ENCODE measurements at places on chromosomes 6 and 20. TPM values are rescaled to one million over a fixed set of nuclear protein-coding genes. Genes with fewer than 3 reads are reported as not detected.

Gene CST2
- total RNA-seq = 5.6 TPM

Gene OR2B6
- total RNA-seq = not detected

Gene TTK
- total RNA-seq = 16.7 TPM

Gene RBPJL
- total RNA-seq = not detected

Gene PHACTR2
- total RNA-seq = 41.9 TPM

Gene XKR7
- total RNA-seq = not detected

- DNase-seq = peak; percentile 65
- H3K27ac ChIP-seq = no peak overlapping the region
- no peaks in the 10 kb centered on the region for H3K27me3 ChIP-seq
- H3K36me3 ChIP-seq = no peaks in the 10 kb centered on the region
- H3K4me1 ChIP-seq = peaks cover 53% of the 10 kb centered on the region
Measured at GRCh38 chr20:36854348-36855240, 21.3 kb upstream of the TLDC2 start.

GRCh38 chr20:10856237-10857015 lies 182.6 kb upstream of the JAG1 start:
- H3K36me3 ChIP-seq = no peaks in the 10 kb centered on the region
- peaks cover 20% of the 10 kb centered on the region for H3K4me1 ChIP-seq
- H3K27me3 ChIP-seq = no peaks in the 10 kb centered on the region
- no peak overlapping the region for H3K4me3 ChIP-seq

DNA sequence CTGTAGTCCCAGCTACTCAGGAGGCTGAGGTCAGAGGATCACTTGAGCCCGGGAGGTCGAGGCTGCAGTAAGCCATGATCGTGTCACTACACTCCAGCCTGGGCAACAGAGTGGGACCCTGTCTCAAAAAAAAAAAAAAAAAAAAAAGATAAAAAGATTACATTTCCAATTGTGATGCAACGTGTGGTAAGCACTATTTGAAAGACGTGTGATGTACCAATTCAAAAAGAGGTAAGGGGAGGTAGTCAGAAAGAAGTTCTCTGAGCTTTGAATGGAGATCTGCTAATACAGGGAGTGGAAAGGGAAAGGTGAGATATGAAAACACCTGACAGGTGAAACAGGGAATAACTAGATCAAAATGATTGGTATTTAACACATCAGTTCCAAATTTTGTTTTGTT lies 11.9 kb downstream of the GOPC start:
- DNase-seq = no peak
- no peak overlapping the region for H3K27ac ChIP-seq
- H3K4me3 ChIP-seq = no peak overlapping the region
- 0 out of 2 replicates have a peak, but pooled peaks cover 3% of the 10 kb centered on the region for H3K4me1 ChIP-seq

DNA sequence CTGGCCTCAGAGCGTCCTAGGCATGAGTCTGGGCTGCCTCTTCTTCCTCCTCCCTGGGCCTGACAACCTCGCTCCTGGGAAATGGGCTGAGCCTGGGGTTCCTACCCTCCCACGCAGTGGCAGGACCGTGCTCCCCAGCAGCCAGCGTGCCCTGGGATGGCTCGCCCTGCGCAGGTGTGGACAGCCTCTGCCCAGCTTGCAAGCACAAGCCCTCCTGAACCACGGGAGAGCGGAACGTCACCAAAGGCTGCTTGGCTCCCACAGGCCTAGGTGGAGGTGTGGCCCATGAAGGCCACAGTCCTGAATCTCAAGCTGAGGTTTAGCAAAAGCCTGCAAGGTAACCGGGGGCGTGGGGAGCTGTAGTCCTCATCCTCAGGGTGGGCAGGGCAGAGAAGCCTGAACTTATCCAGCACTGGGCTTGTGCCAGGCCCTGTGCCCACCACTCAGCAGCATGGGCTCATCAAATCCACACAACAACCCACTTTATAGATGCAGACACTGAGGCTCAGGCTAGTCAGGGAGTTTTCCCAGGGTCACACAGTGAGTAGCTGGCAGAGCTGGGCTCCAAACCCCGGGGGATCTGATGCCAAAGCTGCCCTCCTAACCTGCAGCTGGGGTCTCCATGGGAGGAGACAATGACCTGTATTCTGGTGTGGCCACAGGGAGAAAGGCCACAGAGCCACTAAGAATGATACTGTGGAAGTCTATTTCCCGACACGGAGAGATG lies 25.3 kb downstream of the RBM38 start:
- no peaks in the 10 kb centered on the region for H3K36me3 ChIP-seq
- no peak overlapping the region for H3K4me3 ChIP-seq
- H3K27ac ChIP-seq = no peak overlapping the region
- peaks cover 9% of the 10 kb centered on the region for H3K27me3 ChIP-seq

GRCh38 chr6:106372838-106373501 lies 12.5 kb downstream of the CRYBG1 start:
- H3K27me3 ChIP-seq = peaks cover 15% of the 10 kb centered on the region
- H3K4me3 ChIP-seq = no peak overlapping the region
- H3K4me1 ChIP-seq = no peaks in the 10 kb centered on the region
- no peak overlapping the region for H3K27ac ChIP-seq

DNA sequence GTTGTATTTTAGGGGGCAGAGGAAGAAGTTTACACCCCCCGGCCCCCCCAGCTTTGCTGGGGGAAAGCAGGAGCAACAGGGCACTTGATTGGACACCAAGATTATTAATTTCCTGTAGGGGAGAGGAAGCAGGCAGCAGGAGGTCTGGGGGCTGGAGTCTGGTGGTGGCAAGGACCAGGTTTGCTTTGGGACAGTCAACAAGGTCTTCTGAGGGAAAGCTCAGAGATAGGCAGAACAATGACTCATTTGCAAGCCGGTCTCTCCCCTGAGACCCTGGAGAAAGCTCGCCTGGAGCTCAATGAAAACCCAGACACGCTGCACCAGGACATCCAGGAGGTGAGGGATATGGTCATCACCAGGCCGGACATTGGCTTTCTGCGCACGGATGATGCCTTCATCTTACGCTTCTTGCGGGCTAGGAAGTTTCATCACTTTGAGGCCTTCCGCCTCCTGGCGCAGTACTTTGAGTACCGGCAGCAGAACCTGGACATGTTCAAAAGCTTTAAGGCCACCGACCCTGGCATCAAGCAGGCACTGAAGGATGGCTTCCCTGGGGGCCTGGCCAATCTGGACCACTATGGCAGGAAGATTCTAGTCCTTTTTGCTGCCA lies 1.6 kb downstream of the CLVS2 start:
- H3K4me1 ChIP-seq = no peaks in the 10 kb centered on the region
- DNase-seq = no peak
- no peak overlapping the region for H3K4me3 ChIP-seq

DNA sequence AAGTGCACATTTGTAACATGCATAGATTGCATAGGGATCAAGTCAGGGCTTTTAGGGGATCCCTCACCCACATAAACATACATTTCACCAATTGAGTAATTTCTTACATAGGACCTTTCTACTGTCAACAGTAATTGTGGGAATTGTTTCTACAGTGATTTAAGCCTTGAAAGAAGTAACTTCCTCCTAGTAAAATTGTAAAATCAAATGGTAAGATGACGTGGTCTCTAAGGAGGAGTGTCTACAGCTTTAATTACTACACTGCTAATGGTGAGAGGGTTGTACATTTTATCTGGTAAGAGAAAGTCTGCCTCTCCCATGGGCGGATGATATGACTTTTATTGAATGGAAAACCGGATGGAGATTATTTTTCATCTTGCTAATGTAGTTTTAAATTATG lies 98.0 kb downstream of the RPP40 start:
- peak overlapping the region; percentile 46 for H3K4me3 ChIP-seq
- DNase-seq = no peak
- peaks cover 21% of the 10 kb centered on the region for H3K4me1 ChIP-seq
- no peaks in the 10 kb centered on the region for H3K36me3 ChIP-seq
- no peaks in the 10 kb centered on the region for H3K27me3 ChIP-seq

GRCh38 chr6:63947792-63948529 lies 312.4 kb downstream of the PHF3 start:
- DNase-seq = no peak
- no peak overlapping the region for H3K4me3 ChIP-seq
- H3K36me3 ChIP-seq = no peaks in the 10 kb centered on the region

- peaks cover 8% of the 10 kb centered on the region for H3K27me3 ChIP-seq
- H3K4me3 ChIP-seq = no peak overlapping the region
- no peaks in the 10 kb centered on the region for H3K36me3 ChIP-seq
Measured at GRCh38 chr6:47670851-47671250, 27.5 kb upstream of the ADGRF4 start.

GRCh38 chr20:57082357-57082945 lies 184.0 kb downstream of the BMP7 start:
- no peak for DNase-seq
- no peaks in the 10 kb centered on the region for H3K27me3 ChIP-seq
- H3K4me1 ChIP-seq = 0 out of 2 replicates have a peak, but pooled peaks cover 4% of the 10 kb centered on the region
- H3K36me3 ChIP-seq = no peaks in the 10 kb centered on the region
- no peak overlapping the region for H3K27ac ChIP-seq

DNA sequence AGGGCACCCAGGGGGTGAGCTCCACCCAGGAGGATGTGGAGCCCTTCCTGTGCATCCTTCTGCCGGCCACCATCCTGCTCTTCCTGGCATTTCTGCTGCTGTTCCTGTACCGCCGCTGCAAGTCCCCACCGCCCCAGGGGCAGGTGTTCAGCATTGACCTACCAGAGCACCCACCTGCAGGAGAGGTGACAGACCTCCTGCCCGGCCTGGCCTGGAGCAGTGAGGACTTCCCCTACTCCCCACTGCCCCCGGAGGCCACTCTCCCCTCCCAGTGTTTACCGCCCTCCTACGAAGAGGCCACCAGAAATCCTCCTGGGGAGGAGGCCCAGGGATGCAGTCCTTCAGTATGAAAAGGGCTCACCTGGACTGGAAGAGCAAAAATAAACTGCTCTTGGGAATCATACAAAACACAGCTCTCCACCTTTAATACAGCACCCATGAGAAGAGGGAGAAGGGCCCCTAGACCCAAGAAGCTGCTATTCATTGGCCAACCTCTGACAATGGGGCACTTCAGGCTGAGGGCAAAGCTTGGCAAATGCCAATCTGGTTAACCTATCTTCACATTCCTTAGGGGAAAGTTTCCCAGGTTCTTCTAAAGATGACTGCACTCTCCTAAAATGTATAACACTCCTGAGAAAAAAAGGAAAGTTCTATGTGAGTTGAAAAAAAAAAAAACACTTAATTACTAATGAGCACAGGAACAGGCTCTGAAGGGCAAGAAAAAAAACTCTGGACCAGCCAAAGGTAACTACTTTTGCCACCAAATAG lies 5.0 kb downstream of the SMIM28 start:
- H3K4me1 ChIP-seq = no peaks in the 10 kb centered on the region
- no peaks in the 10 kb centered on the region for H3K36me3 ChIP-seq
- no peaks in the 10 kb centered on the region for H3K27me3 ChIP-seq
- H3K27ac ChIP-seq = no peak overlapping the region
- no peak overlapping the region for H3K4me3 ChIP-seq

- H3K27ac ChIP-seq = no peak overlapping the region
- no peak overlapping the region for H3K4me3 ChIP-seq
- H3K4me1 ChIP-seq = no peaks in the 10 kb centered on the region
- H3K36me3 ChIP-seq = no peaks in the 10 kb centered on the region
- no peak for DNase-seq
Measured at GRCh38 chr6:170114956-170115855, 175.7 kb downstream of the DLL1 start.

DNA sequence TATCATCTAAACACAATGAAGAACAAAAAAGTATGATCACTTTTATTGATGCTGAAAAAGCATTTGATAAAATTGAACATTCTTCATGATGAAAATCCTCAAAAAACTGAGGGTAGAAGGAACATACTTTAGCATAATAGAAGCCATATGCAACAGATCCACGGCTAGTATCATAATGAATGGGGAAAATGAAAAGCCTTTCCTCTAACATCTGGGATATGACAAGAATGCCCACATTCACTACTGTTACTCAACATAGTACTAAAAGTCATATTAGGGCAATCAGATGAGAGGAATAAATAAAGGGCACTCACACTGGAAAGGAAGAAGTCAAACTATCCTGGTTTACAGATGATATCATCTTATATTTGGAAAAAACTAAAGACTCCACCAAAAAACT lies 256.6 kb downstream of the RFPL4B start:
- H3K27me3 ChIP-seq = no peaks in the 10 kb centered on the region
- no peaks in the 10 kb centered on the region for H3K36me3 ChIP-seq
- H3K4me3 ChIP-seq = no peak overlapping the region

DNA sequence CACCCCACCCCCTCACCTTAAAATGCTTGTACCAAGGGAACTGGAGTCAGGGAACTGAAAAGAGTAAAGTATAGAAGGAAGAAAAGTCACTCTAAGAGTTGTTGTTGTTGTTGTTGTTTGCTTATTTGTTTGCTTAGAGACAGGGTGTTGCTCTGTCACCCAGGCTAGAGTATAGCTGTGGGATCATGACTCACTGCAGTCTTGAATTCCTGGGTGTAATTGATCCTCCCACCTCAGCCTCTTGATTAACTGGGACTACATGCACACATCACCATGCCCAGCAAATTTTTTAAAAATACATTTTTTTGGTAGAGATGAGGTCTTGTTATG lies 681.6 kb upstream of the GJE1 start:
- no peak for DNase-seq
- peak overlapping the region; percentile 86 for H3K27ac ChIP-seq
- peaks cover 30% of the 10 kb centered on the region for H3K4me1 ChIP-seq
- H3K4me3 ChIP-seq = peak overlapping the region; percentile 31
- no peaks in the 10 kb centered on the region for H3K27me3 ChIP-seq

- no peaks in the 10 kb centered on the region for H3K27me3 ChIP-seq
- no peak overlapping the region for H3K27ac ChIP-seq
- no peak overlapping the region for H3K4me3 ChIP-seq
Measured at GRCh38 chr6:116497113-116497676, 14.2 kb upstream of the CALHM5 start.

DNA sequence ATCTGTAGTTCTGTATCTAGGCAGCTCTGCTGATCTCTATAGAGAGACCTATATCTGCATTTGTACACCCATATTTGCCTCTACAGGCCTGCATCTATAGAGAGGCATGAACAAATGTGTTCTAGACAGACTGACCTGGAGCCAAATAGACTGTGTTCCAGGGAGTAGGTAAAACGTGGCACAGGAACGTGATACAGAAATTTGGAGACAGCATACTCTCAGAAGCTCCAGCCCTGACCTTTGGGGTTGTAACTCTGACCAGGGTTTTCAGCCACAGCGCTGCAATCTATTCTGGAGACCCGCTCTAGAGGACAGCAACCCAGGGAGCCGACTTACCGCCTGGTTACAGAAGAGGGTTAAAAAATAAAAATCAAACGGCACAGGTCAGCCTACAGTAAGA lies 983 bp downstream of the RBBP9 start:
- no peaks in the 10 kb centered on the region for H3K27me3 ChIP-seq
- H3K27ac ChIP-seq = no peak overlapping the region
- 0 out of 2 replicates have a peak, but pooled peaks cover 10% of the 10 kb centered on the region for H3K4me1 ChIP-seq
- H3K36me3 ChIP-seq = no peaks in the 10 kb centered on the region
